ENCODE measurements at places on chromosomes 12 and 14.
A peak's percentile ranks its signal among the peaks of the same experiment; 100 is the strongest.

DNA sequence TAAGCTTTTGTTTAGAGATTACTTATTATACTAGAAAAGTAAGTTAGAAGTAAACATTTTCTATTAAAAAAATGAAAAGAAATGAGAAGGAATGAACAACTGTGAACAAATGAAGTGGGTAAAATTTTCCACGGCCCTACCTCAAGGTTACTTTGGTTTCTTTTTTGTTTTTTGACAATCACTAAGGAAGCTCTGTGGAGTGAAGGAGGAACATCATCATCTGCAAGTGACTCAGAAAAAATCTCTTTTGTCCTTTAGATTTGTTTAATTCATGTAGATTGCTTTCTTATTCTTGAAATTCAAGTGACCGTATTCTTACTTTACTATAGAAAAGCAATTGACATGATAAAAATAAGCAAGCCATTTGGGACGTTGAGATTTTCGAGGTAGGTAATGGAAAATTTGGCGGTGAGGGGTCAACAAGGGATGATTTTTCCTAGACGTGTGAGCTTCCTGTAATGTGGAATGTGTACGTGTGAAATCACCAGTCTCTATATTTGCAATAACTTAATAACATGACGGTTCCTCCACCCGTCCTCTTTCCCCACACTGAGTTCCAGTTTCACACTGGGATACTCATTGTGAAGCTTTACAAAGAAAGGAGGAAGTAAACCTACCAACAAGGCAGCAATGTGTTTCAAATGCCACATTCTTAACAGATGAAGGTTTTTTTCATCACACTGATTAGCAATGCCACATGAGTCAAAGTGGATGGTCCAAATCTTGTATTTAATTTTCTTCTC lies 62.3 kb upstream of the EGLN3 start:
- peak; percentile 56 for DNase-seq

GRCh38 chr14:75141967-75142366 lies 15.1 kb upstream of the NEK9 start:
- DNase-seq, result no peak

DNA sequence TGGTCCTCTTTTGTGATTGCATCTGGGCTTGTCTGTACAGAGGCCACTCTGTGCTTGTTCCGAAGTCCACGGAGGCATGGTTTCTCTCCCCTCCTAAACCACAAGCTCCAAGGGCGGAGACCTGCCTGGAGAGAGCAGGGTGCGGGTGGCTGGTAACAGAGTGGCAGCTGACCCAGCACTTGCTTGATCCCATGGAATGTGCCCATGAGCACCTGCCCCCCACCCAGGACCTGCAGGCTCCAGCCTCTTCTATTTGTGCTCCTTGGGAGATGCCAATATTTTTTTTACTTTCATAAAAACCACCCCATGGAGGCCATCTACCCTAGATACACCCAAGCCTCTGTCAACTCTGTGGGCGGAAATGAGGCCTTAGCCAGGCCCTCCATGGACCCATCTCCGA lies 104.7 kb downstream of the PRMT8 start:
- no peak for DNase-seq

DNA sequence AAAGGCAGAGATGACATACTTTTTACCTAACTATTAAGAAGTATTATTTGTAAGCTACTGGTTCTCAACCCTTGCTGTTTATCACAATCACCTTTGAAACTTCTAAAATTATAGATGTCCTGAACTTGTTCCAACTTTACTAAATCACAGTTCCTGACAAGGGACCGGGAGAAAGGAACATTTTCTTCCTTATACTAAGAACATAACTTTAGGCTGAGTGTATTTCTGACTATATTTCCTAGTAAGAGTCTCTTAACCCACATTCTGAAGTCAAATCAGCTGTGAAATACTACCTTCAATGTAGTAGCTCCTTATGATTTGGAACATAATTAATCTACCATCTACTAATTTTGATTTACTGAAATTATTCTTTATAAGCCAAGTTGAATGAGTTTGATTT lies 80.2 kb downstream of the BAZ1A start:
- DNase-seq, result no peak

DNA sequence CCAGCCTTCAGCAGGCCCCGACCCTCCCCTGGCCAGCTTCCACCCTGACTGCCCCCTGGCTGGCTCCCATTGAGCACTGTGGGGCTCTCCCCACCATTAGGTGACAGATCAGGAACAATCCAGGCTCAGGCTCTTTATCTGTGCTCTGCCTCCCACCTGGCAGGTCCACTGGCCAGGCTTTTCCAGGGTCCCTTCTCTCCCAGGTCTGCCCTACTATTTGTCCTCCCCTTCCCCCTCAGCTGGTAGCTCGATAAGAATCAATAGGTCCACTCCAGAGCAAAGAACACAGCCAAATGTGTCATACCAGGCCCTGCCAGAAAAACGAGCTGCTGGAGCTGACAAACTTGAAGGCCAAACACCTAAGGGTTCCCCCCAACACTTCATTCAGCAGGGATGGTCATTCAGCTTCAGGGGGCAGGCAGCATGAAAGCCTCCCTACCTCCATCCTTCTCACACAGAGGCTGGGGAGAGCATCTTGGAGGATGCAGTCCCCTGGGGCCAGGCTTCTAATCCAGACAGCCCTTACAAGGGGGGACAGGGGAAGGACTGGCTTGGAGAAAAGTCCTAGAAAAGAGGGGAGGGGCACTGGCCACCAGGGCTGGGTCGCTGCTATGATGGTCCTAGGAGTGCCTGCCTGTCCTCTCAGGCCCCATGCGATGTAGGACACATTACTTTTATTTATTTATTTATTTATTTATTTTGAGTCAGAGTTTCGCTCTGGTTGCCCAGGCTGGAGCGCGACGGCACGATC lies 1.9 kb upstream of the KRT18 start:
- DNase-seq, result no peak

GRCh38 chr12:82694276-82694675 lies 7.6 kb downstream of the TMTC2 start:
- no peak for DNase-seq

GRCh38 chr14:26444822-26445221 lies 153.0 kb downstream of the NOVA1 start:
- DNase-seq, result no peak

GRCh38 chr14:64541972-64542835 lies 1.7 kb downstream of the HSPA2 start:
- no peak for DNase-seq
